ENCODE measurements at places on chromosomes 7 and 10. TPM values are rescaled to one million over a fixed set of nuclear protein-coding genes. Genes with fewer than 3 reads are reported as not detected.

Gene OR6V1
- not detected for total RNA-seq

Gene CPED1
- 16.9 TPM for total RNA-seq

DNA sequence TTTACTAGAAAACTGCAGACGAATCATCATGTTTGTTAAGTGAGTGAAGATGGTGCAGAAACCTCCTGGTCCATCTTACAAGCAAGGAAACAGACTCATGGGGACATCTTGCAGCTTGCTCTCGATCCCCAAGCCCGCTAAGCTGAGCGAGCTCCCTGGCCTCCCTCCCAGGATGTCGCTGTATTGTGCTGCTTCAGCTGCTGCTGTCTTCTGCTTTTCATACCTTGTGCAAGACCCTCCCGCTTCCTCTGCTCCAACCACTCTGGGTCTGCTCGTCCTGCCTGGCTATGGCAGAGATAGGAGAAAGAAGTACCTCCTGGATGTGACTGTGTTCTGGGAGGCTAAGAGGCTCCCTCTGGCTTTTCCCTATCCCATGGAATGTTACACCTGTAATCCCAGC, 285.2 kb upstream of the FZD8 start:
- H3K27me3 ChIP-seq, result no peaks in the 10 kb centered on the region
- H3K27ac ChIP-seq, result no peak overlapping the region
- no peaks in the 10 kb centered on the region for H3K4me1 ChIP-seq
- no peak overlapping the region for H3K4me3 ChIP-seq
- H3K36me3 ChIP-seq, result no peaks in the 10 kb centered on the region

Gene CHST15
- 39.7 TPM for total RNA-seq

Gene MEIG1
- not detected for total RNA-seq

Gene NACAD
- 4.2 TPM for total RNA-seq

GRCh38 chr7:157463245-157463644, 126.4 kb downstream of the DNAJB6 start:
- DNase-seq, result peak; percentile 31
- no peaks in the 10 kb centered on the region for H3K36me3 ChIP-seq
- H3K27ac ChIP-seq, result no peak overlapping the region
- no peak overlapping the region for H3K4me3 ChIP-seq

Gene LDB1
- 56.1 TPM for total RNA-seq

Gene KIAA1217
- total RNA-seq, result 63.8 TPM

- H3K36me3 ChIP-seq, result no peaks in the 10 kb centered on the region
- H3K4me3 ChIP-seq, result no peak overlapping the region
- DNase-seq, result no peak
- H3K4me1 ChIP-seq, result peaks cover 3% of the 10 kb centered on the region
- no peak overlapping the region for H3K27ac ChIP-seq
These were observed 152.0 kb upstream of the LRGUK start for GRCh38 chr7:133975130-133975529.

Gene LIPJ
- total RNA-seq, result not detected

- H3K27me3 ChIP-seq, result no peaks in the 10 kb centered on the region
- H3K4me3 ChIP-seq, result no peak overlapping the region
- no peak overlapping the region for H3K27ac ChIP-seq
- DNase-seq, result no peak
- no peaks in the 10 kb centered on the region for H3K36me3 ChIP-seq
These were observed 7.2 kb downstream of the ADAMTS14 start for GRCh38 chr10:70679498-70679897.

GRCh38 chr7:14403587-14403986, 414.1 kb upstream of the ETV1 start:
- no peak for DNase-seq
- H3K4me3 ChIP-seq, result no peak overlapping the region
- no peak overlapping the region for H3K27ac ChIP-seq
- no peaks in the 10 kb centered on the region for H3K36me3 ChIP-seq
- no peaks in the 10 kb centered on the region for H3K27me3 ChIP-seq

DNA sequence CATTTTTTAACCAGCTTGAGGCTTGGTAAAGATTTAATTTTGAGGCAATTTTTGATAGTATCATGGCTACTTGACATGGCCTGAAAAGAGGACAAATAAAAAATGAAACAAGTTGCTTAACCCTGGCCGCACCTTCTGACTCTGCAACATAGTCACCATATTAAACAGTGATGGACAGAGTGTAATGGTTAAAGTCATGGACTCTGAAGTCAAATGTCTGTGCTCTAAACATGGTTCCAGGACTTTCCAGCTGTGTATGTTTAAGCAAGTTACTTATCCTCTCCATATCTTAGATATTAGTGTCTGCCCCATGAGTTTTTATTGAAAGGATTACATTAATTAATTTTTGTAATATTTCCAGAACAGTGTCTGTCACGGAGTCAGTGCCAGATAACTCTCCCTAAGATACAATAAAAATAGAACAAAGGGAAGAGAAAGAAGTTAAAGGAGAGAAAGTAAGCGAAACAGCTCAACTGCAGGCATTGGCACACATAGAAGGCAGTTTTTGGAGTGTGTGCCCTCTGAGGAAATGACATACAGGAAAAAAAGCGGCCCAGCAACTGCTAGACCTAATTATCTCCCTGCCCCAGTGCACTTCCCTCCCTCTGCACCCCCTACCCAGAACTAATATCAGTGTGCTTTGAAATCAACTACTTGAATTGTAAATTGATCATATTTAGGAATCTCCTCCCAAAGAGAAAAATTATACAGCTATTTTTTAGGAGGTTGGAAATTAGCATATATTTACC, 65.3 kb downstream of the MACC1 start:
- H3K4me1 ChIP-seq, result no peaks in the 10 kb centered on the region
- no peak overlapping the region for H3K27ac ChIP-seq
- H3K4me3 ChIP-seq, result no peak overlapping the region
- H3K27me3 ChIP-seq, result no peaks in the 10 kb centered on the region

DNA sequence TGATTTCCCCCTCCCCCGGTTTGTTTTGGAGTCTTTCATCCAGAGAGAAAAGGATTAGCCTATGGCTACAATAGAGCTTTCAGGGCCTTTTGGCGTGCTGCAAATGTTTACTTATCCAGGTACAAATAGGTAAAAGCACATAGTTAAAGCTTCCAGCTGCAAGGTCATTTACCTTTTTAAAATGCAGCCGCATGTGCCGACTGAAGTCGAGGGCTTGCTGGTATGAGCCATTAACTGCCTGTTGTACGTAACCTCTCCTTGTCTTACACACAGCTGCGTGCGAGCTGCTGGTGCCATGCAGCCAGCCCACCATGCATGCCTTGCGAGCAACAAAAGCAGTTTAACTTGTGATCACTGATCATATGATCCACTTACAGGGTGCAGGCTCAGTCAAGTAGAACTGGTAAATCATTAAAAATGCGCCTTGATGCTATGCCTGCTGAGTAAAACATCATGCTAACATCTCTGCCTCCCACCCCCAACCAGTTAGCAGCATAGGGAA, 866.4 kb downstream of the LRMDA start:
- peak; percentile 92 for DNase-seq
- H3K4me3 ChIP-seq, result no peak overlapping the region
- no peaks in the 10 kb centered on the region for H3K27me3 ChIP-seq
- no peaks in the 10 kb centered on the region for H3K36me3 ChIP-seq
- peak overlapping the region; percentile 83 for H3K27ac ChIP-seq
- peaks cover 33% of the 10 kb centered on the region for H3K4me1 ChIP-seq

DNA sequence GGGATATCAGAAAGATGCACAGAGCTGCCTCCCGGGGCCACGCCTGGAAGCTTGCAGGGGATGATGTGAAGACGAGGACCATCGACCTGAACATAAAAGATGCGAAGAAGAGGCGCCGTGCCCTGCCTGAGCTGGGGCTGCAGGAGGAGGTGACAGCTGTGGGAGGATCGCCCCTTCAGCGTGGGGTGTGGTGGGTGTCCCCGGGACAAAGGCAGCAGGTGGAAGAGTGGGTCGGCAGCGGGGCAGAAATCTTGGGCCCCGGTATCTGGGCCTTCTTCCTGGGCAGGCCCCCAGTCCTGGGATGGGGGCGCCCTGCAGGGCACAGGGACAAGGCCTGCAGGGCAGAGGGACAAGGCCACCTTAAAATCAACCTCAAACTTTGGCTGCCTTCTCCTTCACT, 134.9 kb downstream of the OR13A1 start:
- H3K27ac ChIP-seq, result no peak overlapping the region
- no peak overlapping the region for H3K4me3 ChIP-seq
- no peaks in the 10 kb centered on the region for H3K36me3 ChIP-seq
- no peaks in the 10 kb centered on the region for H3K27me3 ChIP-seq
- no peaks in the 10 kb centered on the region for H3K4me1 ChIP-seq
- no peak for DNase-seq

DNA sequence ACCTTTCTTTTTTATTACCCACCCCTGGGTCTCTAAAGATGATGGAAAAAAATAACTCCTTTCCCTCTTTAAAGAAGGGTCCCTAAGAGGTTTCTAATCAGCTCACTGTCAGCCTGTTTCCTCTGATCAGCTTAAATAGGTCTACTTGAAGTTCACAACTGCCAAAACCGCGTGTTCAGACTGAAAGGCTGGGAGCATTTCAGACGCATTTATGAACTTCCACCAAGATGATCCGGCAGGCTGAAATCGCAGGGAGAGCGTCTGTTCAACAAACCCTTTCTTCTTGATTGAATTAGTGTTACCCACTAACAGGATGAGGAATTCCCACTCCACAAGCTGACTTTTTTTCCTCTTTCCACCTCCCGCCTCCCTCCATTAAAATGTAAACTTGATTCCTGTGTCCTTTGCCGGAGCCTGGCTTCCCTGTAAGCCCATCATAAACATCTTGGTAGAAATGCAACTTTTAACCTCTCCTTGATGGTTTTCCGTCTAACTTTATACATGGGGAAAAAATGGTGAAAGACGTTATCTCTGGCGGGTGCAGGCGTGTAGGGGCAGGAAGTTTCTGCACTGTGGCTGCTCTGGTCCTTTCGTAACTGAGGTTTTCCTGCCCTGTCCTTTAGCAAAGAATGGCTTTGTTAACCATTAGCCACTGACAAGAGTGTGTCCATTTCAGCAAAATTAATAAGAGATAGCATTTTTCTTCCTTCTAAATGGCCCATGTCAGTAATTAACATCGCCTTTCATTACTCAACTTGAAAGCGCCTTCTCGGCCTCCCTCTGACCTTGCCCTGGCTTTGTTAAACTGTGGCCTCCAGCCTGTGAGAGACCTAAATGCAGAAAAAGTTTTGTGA, 130.7 kb downstream of the BAMBI start:
- H3K27ac ChIP-seq, result peak overlapping the region; percentile 53
- peak; percentile 88 for DNase-seq
- H3K4me1 ChIP-seq, result peaks cover 11% of the 10 kb centered on the region
- H3K27me3 ChIP-seq, result no peaks in the 10 kb centered on the region

DNA sequence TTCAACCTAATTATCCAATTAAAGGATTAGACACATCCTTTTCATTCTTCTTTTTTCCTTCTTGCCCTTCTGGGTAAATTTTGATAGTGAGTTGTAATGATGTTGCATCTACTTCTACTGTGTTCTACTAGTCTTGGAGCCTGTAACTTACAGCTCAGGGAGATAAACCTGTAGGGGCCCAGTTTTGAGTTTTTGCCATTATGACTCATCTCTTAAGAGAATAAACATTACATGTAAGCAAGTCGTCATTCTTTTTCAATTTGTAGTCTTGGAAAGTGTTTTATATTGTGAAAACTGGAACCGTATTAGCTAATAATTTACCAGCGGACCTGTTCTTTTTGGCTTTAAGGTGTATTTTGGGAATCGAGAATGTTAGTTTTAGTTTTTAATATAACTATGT, 89.7 kb upstream of the RPA3 start:
- H3K4me1 ChIP-seq, result no peaks in the 10 kb centered on the region
- H3K27ac ChIP-seq, result no peak overlapping the region
- H3K36me3 ChIP-seq, result no peaks in the 10 kb centered on the region
- H3K27me3 ChIP-seq, result no peaks in the 10 kb centered on the region
- no peak for DNase-seq

GRCh38 chr10:83819609-83820008, 319.7 kb upstream of the GHITM start:
- H3K27ac ChIP-seq, result no peak overlapping the region
- no peaks in the 10 kb centered on the region for H3K27me3 ChIP-seq
- H3K36me3 ChIP-seq, result no peaks in the 10 kb centered on the region
- no peaks in the 10 kb centered on the region for H3K4me1 ChIP-seq
- H3K4me3 ChIP-seq, result no peak overlapping the region
- DNase-seq, result no peak

Gene SFRP5
- total RNA-seq, result 0.31 TPM

Gene LRRC18
- total RNA-seq, result not detected

GRCh38 chr10:3034616-3035015, 32.7 kb upstream of the PFKP start:
- no peaks in the 10 kb centered on the region for H3K27me3 ChIP-seq
- no peaks in the 10 kb centered on the region for H3K4me1 ChIP-seq
- H3K27ac ChIP-seq, result no peak overlapping the region
- H3K4me3 ChIP-seq, result no peak overlapping the region
- no peaks in the 10 kb centered on the region for H3K36me3 ChIP-seq

- H3K4me1 ChIP-seq, result no peaks in the 10 kb centered on the region
- no peaks in the 10 kb centered on the region for H3K27me3 ChIP-seq
- no peak overlapping the region for H3K27ac ChIP-seq
- no peaks in the 10 kb centered on the region for H3K36me3 ChIP-seq
- DNase-seq, result no peak
These were observed 1065.6 kb downstream of the KCNMA1 start for GRCh38 chr10:76572021-76572420.

DNA sequence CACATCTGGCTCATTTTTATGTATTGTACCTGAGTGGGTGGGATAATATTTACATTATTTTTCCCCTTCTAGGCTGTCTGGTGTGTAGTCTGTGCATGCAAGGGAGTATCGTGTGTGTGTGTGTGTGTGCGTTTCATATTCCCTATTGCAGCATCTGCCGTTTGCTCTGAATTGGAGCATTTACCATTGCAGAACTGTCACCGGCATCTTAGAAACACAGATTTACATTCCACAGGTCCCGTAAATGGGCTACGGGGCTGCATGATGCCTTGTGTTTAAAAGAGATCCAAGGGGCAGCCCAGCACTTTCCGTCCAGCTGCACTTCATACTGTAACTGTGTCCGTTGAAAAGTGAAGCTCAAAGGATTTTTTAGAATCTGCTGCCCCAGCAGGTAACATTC, 167.1 kb upstream of the KIAA1217 start:
- peak overlapping the region; percentile 0 for H3K4me3 ChIP-seq
- H3K36me3 ChIP-seq, result no peaks in the 10 kb centered on the region
- peak; percentile 19 for DNase-seq
- peaks cover 12% of the 10 kb centered on the region for H3K4me1 ChIP-seq

DNA sequence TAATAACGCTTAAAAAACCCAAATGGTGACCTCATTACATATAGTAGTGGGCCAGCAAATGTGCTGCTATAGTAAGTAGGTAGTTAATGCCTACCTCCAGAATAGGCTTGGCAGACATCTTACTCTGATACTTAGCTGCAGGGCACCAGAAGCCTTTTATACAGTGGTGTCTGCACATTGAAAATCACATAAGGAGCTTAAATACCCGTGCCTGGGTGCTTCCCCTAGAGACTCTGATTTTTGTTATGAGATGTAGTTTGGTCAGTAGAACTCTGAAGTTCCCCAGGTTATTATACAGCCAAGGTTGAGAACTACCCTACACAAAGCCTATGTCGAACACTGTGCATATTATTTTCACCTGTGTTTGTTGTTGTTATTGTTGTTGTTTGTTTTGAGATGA, 47.2 kb downstream of the ANKIB1 start:
- H3K4me1 ChIP-seq, result no peaks in the 10 kb centered on the region
- H3K27me3 ChIP-seq, result no peaks in the 10 kb centered on the region
- H3K4me3 ChIP-seq, result peak overlapping the region; percentile 8
- no peak for DNase-seq
- no peaks in the 10 kb centered on the region for H3K36me3 ChIP-seq

- no peak for DNase-seq
- H3K27ac ChIP-seq, result no peak overlapping the region
- no peaks in the 10 kb centered on the region for H3K36me3 ChIP-seq
- no peaks in the 10 kb centered on the region for H3K27me3 ChIP-seq
These were observed 60.0 kb upstream of the KLF14 start for GRCh38 chr7:130793855-130794618.

Gene EGR2
- 1.6 TPM for total RNA-seq

- DNase-seq, result no peak
- no peaks in the 10 kb centered on the region for H3K36me3 ChIP-seq
- H3K27ac ChIP-seq, result no peak overlapping the region
- no peaks in the 10 kb centered on the region for H3K4me1 ChIP-seq
These were observed 100.5 kb upstream of the NRP1 start for GRCh38 chr10:33434933-33435332.

Data from kidney (tissue), 22 donors.